ENCODE measurements at places on chromosomes 16 and 17.

- DNase-seq = peak; percentile 41
These were observed 57.7 kb downstream of the CMC2 start for GRCh38 chr16:80948886-80949493.

DNA sequence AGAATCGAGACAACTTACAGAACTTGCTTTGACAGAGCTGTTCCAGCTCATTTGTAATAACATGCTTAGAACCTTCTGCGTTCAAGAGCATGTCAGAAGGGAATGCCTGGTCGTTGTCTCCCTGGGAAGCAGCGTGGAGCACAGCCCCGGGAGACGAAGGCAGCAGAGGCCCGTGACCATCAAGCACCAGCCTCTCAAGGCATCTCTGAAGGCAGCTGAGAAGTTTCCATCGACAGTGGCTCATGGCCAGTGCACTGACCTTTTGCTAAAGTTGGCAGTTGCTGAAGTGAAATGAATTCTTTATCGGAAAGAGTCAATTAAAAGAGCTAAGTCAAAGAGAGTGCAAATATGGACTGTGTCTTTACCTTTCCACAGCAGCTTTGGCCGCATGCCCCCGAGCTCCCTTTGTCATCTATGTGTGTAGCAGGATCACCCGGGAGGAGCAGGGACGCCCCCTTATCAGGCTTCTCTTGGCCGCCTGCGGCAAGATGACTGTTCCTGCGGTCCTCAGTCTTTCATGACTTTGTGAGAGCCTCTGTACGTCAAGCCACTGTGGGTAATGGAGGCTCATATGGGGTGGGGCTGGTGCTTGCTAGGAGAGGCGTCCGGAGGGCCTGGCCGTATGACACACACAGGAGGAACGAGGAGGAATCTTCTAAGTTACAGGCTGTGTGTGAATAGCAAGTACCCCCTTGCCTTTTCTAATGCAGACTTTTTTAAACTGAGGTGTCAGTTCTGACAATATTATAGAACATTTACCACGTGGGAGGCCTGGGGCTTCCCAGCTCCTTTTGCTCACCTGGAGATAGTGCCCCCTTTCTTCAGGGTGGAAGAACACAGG, 54.2 kb downstream of the LDHD start:
- DNase-seq = no peak

GRCh38 chr17:4529533-4530152, 25.5 kb downstream of the MYBBP1A start:
- DNase-seq = no peak

DNA sequence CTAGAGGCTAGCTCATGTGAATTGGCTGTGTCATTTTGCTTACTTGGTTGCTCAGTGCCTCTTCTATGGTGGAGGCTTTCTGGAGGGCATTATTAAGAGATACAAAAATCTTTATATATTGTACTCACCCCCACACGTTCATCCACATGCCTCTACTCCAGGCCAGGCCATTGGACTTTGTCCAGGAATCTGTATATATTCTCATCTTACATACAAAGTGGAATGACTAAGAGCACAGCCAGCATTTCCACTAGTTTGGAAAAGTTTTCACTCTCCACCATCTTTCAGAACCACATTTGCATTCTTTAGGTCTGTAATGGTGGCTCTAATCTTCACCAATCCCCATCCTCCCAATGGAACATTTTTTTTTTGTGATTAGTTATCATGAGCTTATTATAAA, 4.8 kb upstream of the GLG1 start:
- DNase-seq = no peak

- DNase-seq = no peak
These were observed 6.3 kb upstream of the USP31 start for GRCh38 chr16:23155445-23156049.

DNA sequence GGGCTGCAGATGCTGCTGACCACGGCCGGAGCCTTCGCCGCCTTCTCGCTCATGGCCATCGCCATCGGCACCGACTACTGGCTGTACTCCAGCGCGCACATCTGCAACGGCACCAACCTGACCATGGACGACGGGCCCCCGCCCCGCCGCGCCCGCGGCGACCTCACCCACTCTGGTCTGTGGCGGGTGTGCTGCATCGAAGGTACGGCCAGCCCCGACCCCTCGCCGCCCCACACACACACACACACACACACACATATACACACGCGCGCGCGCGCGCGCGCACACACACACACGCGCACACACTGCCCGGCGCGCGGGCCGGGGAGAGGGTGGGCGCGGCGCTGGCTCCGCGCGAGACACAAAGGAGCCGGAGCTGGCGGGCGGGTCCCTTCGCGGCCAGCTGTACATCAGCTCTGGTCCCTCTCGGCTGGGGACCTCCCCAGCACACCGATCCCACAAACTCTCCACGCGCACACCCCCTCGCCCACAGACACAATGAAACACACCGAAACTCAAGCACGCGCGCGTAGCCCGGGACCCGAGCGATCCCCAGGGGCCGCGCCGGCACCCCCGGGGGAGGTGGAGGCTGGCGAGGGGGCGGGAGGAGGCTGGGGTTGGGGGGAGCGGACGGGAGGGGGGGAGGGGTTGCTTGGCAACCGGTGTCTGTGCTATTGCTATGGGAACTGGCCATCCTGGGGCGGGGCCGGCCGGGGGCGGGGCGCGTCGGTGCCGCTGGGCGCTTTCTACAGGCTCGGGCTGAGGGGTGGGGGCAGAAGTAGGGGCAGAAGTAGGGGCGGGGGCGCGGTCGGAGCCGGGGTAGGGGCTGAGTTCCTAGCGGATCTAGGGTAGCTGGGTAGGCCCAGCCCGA, 658 bp downstream of the CACNG4 start:
- no peak for DNase-seq

GRCh38 chr16:70495425-70496182, 27.8 kb downstream of the COG4 start:
- no peak for DNase-seq

DNA sequence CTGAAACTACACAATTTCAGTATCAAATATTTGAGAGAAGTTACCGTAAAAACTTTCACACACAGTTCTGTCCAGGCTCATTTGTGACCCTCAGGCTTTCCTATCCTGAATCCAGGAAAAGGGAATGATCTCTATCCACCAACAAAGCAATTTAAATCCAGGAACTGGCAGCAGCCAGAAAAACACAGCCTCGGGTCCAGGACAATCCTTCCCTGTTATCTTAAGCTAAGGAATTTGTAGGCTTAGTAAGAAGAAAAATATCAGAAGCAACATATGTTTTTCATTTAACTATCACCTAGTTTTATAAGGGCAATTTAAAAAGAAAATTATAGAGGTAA, 47.1 kb downstream of the TEX2 start:
- DNase-seq = no peak

DNA sequence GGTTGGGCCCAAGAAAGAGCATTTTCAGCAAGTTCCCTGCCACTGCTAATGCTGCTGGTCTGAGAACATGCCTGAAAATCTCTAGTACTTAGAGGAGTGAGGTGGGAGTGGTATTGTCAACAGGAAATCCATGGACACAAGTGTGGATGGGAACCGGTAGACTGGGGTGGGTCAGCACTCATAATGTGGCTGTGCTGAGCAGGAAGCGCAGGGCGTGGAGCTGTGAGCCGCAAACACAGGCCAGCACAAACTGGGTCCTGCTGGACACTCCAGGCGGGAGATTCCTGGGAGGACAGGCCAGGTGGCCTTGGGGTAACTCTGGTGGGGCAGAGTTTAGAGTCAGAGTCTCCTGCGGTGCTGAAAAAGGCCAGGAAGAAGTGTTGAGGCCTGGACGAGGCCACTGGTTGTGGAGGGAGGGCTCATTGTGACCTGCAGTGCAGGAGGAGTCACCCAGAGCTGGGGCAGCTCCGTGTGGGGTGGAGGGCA, 62.6 kb downstream of the BANP start:
- no peak for DNase-seq

DNA sequence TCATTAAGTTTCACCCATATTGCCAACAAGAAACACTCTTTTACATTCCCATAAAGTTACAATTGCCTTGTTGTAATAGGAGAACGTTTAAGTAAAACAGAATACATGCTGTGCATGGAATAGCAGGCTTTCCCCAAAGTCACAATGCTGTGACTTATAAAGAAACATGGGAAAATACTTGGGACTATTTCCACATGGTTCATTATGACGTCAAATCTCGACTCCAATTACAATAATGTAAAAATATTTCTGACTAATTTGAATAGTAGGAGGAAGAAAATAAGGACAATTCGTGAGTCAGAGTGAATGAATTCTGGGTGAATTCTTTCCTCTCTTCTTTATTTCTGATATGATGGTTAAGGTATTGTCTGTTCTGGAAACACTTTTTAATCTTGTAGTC, 52.8 kb downstream of the CDH11 start:
- no peak for DNase-seq

DNA sequence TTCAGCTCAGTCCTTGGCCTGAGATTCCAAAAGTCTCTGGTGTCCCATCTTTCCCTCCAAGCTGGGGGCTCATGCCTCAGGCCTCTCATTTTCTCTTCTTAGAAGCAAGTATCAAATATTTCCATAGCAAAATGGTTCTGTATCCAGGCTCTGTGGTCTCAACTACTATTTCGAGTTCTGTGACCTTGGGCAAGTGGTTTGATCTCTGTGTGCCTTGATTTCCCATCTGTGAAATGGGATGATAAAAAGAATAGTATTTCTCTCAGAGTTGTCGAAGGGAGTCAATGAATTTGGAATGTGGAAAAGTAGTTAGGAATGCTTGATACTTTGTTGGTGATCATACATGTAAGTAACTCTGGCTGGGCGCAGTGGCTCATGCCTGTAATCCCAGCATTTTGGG, 6.4 kb downstream of the SYT17 start:
- no peak for DNase-seq

DNA sequence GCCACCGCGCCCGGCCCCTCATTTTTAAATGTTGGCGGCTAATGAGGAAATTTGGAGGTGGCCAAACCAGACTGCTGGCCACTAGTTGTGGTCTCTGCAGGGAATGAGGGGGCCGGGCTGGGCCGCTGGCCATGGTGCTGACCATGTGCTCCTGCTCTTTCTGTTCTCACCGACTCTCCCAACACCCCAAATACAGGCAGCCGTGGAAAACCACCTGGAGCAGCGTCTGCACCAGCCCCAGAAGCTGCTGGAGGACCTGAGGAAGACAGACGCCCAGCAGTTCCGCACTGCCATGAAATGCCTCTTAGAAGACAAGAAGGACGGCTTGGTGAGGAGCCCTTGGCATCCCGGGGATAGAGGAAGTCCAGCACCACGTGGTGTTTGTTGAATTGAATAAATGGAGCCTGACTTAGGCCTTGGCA, 21.3 kb downstream of the OTOA start:
- DNase-seq = no peak

- DNase-seq = no peak
These were observed 640.4 kb downstream of the CDH11 start for GRCh38 chr16:64481497-64481896.

DNA sequence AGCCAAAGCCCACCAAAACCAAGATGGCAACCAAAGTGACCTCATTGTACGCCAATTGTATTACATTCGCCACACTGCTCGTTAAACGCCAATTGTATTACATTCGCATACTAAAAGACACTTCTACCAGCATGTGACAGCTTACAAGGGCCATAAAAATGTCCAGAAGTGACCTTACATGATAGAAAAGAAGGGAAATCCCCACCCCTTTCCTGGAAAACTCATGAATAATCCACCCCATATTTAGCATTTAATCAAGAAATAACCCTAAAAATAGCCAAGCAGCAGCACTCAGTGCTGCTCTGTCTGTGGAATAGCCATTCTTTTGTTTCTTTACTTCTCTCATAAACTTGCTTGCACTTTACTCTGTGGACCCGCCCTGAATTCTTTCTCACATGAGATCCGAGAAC, 25.7 kb downstream of the PSMD7 start:
- no peak for DNase-seq

All from natural killer cell (primary cell).